ENCODE measurements at places on chromosomes 5 and 9.

- no peak for DNase-seq
Observed at GRCh38 chr9:96418920-96419690, 935 bp upstream of the ZNF367 start.

DNA sequence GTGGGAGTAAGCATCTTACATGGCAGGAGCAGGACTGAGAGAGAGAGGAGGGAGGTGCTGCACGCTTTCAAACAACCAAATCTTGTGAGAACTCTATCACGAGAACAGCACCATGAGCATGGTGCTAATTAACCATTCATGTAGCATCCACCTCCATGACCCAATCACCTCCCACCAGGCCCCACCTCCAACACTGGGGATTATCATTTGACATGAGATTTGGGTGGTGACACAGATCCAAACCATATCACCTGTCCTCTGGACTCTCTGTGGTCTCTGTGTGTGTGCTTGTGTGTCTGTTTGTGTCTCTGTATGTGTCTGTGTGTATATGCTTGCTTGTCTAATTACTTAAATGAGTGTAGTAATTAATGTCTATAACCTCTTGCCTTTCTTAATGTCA lies 31.1 kb downstream of the SEC61B start:
- no peak for DNase-seq

DNA sequence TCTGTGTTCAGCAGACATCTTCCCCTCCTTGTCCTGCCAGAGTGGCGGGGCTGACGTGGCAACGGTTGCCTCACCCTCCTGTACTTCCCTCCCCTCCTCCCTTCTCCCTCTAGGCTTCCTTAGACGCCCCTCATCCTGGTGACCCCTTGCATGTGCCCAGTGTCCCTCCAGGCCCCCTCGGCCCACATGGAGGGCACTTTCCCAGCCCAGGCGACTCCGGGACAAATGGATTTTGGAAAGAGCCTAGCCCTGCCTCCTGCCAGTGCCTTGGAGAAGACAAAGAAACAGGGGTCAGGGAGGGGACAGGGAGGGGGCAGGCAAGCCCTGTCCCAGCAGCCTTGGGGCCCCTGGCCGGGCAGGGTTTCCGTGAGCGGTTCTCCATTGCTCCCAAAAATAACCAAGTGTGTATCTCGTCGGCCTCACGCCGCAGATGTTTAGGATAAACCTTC lies 38.3 kb upstream of the NEURL1B start:
- no peak for DNase-seq

DNA sequence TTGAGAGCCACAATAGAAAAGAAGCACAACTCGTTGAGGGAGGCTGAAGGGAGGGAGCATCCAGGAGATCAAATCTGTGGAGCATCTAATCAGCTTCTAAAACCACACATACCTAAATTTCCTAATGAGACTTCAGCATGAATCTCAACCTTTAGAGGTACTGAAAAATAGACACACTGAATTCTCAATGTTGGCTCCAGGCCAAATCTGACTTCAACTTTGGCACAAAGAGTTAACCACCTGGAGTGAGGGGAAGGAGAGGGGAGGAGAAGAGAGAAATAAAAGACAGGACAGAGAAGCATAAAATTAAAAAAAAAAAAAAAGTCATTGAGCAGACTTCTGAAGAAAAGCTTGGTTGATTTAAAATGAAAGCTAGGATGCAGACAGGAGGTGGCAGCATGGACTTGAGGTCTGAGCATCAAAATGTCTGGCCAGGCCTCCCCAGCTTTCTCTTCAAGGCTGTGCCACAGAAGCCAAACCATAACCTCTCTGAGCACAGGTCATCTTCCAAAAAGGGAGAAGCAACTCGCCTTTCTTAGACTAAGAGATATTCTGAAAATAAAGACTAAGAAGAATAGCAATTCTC lies 205.6 kb downstream of the DENND1A start:
- no peak for DNase-seq

GRCh38 chr9:108212184-108212583 lies 643.6 kb downstream of the ACTL7B start:
- no peak for DNase-seq

DNA sequence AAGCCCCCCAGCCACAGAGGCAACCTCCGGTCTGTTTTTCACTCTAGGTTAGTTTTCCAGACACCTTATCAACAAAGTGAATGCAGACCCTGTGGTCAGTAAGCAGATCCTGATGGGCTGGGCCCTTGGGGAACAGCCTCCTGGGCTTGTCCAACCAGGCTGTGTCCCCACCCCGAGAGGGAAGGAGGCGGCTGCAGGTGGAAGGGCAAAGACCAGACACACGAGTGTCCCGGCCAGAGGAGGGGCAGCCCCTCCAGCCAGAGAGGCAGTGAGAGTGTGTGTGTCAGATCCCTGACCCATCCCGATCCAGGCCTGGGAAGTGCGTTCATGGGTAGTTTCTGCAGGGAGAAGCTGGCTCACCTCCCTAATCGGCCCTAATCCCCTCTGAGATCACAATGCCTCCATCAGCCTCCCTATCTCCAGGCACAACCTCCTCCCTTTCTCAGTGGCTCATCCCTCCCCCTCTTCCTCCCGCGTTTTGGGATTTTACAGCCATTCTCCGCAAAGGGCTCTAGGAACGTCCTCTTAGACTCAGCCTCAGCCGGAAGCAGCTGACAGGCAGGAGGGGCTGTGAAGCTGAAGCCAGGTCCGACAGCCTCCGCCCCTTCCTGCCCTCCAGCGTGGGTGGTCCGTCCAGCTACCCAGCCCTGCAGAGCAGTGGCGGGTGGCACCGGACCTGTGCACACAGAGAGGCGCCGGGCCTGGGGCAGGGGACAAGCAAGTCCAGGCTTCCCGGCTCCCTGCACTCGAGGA lies 9.7 kb downstream of the SLC12A7 start:
- no peak for DNase-seq

DNA sequence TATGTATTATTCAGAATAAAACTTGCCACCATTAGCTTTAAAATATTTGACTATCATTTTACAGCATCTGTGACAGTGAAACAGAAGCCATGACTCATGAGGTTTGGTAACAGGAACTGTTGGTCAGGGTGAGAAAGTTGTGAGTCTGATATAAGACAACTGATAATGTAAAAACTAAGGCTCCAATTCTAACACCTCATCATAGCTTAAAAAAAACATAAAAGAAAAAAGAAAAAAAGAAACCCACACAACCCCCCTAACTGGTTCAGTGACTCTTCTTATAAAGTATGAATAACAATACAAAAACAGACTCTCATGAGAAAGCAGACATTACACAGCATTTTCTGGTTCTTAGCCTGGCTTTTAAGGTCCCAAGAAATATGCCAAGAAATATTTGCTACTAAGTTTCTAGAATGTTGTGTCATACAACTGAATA lies 85.8 kb downstream of the MRPS27 start:
- no peak for DNase-seq

DNA sequence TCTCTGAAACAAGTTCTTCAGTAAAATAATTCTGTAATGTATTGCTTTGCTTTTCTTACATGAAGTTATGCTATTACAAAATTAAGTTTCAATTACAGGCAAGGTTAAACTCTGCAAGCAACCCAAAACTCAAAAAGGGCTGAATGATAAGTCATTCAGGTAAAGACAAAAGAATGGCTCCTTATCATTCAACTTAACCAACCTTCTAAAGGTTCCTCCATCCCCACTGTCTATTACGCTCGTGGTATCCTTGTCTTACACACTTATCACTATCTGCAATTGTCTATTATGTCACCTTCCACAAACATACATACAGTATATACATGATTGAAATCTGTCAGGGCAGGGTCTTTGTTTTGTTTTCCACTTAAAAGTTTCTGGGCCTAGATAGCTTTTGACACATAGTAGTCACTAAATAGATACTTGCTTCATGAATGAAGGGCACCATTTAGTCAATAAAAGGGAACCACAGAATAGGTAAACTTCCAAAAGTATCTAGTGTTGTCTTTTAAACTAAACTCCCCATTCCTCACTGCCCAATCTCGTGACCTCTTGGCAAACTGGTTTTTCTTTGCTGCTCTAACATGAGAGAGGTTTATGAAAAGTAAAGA lies 6.9 kb downstream of the RPL37 start:
- DNase-seq, result no peak

GRCh38 chr5:175694371-175695160 lies 36.7 kb downstream of the HRH2 start:
- no peak for DNase-seq

GRCh38 chr9:98220911-98221310 lies 28.5 kb upstream of the CORO2A start:
- no peak for DNase-seq

DNA sequence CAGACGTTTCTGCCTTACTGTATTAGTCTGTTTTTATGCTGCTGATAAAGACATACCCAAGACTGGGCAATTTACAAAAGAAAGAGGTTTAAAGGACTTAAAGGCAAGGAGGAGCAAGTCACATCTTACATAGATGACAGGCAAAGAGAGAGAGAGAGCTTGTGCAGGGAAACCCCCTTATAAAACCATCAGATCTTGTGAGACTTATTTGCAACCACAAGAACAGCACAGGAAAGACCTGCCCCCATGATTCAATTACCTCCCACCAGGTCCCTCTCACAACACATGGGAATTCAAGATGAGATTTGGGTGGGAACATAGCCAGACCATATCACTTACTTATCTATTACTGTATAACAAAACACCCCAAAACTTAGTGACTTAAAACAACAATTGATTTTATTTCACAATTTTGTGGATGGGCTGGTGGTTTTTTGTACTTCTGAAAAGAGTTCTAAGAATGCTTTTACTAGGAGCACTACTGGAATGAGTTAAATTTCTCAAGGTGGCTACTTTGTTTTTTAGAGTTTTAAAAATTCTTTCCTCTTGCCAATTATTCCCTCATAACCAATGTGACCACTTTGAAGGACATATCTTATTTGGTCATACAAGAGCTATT lies 10.3 kb downstream of the RUSC2 start:
- no peak for DNase-seq

DNA sequence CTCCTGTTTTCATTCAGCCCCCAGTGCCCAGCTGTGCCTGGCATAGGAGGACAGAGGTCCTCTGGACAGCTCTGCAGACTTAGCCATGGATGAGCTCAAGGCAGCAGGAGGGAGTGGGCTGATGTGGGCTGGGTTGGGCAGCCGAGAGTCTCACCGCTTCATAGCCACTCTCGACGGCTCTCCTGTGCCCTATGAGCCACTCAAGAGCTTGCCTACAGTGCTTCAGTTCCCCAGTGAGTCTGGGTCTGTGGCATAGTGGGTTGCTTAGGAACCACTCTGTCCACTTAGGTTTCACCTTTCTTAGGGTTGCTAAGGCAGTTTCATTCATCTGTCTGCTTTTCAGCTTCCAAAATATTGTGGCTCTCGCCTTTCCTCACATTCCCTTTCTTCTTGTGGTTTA lies 296.8 kb downstream of the ICE1 start:
- no peak for DNase-seq

DNA sequence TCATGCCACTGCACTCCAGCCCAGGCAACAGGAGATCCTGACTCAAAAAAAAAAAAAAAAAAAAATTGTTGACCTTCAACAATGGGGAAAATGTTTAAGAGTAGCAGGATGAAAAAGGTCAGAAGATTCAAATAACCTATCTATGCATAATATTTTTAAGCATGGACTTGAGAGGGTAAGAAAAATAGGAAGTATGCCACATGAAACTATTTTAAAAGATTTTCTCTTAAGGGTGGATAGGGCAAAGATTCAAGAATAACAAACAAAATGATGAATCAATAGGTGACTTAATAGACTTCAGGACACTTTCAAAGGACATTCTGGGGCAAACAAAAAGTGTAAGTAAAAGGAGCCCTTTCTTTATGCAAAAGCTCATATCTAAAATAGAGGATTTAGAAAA lies 3.2 kb downstream of the TEX48 start:
- DNase-seq, result no peak

GRCh38 chr5:55829956-55830355 lies 21.2 kb upstream of the IL31RA start:
- no peak for DNase-seq

DNA sequence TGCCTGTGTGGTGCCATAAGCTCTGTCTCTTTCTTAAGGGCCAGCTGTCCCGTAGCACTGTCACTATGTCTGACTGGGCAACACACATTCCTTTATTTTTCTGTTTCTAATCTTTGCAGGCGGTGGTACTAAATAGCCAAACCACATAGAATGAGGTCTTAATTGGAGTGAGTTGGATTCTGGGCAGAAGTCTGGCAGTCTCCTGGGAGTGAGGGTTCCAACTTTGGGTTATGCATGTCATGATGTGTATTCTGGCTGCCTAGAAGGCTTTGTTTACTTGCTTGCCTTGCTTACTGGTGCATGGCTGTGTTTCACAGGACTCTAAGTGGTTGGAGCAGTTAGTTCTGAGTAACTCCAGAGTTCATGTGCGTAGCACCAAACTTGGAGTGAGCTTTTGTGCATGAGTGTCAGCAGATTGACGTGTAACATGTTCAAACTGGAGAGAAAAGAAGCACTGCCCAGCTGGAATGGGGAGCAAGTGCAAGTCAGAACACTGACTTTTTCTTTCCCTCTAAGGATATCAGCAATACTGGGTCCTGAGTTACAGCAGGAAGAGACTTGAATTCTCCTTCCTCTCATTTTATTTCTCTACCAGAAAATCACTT lies 185.8 kb downstream of the PCSK1 start:
- no peak for DNase-seq

DNA sequence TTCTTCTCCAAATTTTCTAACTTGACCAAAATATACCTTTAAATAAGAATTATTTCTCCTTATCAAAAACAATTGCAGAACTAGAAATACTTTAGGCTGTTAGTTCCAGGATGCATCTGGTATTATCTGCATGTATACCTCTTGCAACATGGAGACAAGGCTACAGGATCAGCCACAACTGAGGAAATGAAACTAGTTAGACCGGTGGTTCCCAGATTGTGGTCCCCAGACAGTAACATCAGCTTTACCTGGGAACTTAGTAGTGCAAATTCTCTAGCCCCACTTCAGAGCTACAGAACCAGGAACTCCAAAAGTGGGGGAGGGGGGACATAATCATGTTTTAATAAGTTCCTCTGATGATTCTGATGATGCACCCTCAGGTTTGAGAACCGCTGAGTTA lies 61.6 kb upstream of the C9orf72 start:
- DNase-seq, result no peak

GRCh38 chr5:169637085-169637548 lies at the start of gene DOCK2:
TSS of gene DOCK2 (plus strand) at chr5:169637275. CDS start at chr5:169637327, 52 bp downstream.
- DNase-seq, result peak; percentile 69

- DNase-seq, result no peak
Observed at GRCh38 chr9:61666310-61666709, 476.5 kb downstream of the SPATA31A7 start.

GRCh38 chr5:147743678-147744374 lies 38.7 kb downstream of the JAKMIP2 start:
- DNase-seq, result no peak
